ENCODE measurements at places on chromosomes 1 and 21.
A peak's percentile ranks its signal among the peaks of the same experiment; 100 is the strongest.

DNA sequence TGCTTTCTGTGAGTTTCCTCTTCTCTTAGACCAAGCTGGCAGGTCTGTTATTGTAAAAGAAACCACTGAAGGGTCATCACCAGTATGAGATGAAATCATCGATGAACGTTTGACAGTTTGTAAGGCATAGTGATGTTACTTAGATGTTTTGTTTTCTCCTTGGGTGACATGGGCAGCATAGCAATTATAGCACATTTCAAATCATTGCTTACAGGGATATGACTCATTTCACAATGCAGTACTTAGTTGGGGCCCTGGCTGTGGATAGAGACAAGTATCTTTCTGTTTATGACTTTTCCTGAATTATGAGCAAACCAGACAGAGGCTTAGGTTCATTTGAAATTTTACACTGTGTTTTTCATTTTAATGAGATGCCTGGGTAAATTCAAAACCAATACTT is 313.0 kb downstream of the RWDD3 start:
- DNase-seq: no peak

DNA sequence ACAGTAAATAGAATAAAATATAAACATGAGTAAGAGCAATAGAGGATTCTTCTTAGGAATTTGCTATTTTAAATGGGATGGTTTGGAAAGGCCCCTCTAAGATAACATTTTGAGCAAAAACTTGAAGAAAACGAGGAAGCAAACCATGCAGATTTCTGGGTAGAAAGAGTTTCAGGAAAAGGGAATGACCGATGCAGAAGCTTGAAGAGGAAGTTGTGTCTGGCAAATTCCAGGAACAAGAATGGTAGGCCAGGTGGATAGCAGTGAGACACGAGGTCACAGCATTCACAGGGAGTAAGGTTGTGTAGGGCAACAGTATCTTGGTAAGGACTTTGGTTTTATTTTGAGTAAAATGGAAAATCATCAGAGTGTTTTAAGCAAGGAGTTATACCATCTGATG is 108.9 kb downstream of the PEX14 start:
- DNase-seq: no peak

DNA sequence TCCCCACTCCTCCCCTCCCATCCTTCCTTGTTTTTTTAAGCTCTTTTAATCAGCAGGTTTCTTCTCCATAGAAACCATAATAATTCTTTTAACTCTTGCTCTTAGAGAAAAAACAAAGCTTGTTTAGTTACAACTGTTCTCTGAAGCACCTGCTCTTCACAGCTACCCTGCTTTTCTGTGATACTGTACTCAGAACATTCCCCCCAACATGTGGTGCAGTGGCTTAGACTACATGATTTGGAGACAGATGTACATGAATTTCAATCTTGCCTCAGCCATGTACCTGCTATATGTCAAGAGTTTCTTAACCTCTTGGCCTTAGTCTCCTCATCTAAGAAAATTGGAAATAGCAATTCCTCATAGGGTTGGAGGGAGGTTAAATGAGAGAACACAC is 33.5 kb downstream of the LAMC2 start:
- DNase-seq: no peak

GRCh38 chr1:4597020-4597419 is 57.4 kb upstream of the AJAP1 start:
- no peak for DNase-seq

GRCh38 chr1:173410133-173410793 is 66.9 kb upstream of the PRDX6 start:
- DNase-seq: no peak

- no peak for DNase-seq
Observed at GRCh38 chr1:79749607-79750006, 743.1 kb upstream of the ADGRL4 start.

GRCh38 chr1:39116860-39117728 is 87.4 kb upstream of the MACF1 start:
- DNase-seq: no peak

DNA sequence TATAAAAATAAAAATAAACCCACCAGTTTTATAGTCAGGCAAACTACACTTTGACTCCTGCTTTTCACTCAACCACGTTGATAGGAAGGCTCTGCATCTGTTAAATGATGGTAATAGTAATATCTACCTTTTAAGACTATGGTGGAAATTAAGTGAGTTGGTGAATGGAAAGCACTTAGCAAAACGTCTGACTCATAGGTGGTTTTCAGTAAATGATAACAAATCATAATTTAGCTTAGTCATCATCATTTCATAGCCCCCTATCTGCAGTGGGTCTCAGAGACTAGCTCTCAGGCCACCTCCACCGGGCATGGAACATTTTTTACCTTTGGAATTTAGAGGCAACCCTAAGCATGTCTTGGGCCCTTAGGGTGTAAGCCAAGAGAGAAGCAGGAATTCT is 160.0 kb downstream of the PDE4B start:
- no peak for DNase-seq

DNA sequence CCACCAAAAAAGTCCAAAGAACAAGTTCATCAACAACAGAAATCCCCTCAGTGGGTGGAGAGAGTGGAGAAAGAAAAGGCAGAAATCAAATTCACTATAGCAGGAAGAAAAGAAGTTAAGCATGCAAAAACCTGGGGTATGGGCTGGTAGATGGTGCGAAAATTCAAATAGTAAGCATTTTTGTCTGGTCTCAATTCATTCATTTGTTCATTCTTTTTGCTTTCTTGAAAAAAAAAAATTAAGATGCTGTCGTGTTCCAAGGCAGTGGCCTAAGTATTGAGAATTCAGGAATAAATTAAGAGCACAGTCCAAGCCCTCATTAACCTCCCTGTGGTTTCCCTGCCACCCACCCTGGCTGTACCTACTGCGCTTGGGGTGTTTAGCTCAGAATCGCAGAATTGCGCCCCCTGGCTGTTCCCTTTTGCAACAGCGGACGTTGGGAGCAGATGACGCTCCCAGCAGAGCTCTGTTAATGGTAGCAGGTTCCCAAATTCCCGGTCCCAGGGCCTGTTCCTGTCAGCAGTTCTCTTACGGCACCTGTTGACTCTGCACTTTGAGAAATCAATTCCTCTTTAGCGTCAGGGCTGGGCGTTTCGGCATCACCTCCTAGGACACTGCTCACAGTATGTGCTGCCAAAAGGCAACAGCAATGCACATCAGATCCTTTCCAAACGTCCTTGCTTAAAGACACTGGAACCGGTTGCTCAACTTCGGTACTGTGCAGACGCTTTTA is 34.0 kb upstream of the SSX2IP start:
- peak; percentile 20 for DNase-seq

DNA sequence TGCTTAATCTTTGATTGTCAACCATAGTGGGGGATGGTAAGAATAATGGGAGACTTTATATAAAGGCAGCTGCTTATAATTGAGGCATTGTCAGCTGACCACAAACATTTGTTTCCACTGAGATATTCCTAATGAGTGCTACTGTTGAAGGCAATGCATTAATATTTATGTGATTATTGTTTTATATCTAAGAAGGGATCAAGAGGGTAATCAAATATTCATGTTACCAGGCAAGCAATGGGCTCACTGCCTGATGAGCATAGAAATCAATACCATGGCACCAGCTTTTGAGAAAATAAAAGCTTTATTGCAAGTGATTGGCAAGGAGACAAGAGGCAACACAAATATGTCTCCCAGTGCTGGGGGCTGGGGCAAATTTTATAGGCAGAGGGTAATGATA is 706.7 kb upstream of the ADAMTS5 start:
- no peak for DNase-seq

GRCh38 chr1:186849826-186850225 is 21.1 kb downstream of the PLA2G4A start:
- no peak for DNase-seq

DNA sequence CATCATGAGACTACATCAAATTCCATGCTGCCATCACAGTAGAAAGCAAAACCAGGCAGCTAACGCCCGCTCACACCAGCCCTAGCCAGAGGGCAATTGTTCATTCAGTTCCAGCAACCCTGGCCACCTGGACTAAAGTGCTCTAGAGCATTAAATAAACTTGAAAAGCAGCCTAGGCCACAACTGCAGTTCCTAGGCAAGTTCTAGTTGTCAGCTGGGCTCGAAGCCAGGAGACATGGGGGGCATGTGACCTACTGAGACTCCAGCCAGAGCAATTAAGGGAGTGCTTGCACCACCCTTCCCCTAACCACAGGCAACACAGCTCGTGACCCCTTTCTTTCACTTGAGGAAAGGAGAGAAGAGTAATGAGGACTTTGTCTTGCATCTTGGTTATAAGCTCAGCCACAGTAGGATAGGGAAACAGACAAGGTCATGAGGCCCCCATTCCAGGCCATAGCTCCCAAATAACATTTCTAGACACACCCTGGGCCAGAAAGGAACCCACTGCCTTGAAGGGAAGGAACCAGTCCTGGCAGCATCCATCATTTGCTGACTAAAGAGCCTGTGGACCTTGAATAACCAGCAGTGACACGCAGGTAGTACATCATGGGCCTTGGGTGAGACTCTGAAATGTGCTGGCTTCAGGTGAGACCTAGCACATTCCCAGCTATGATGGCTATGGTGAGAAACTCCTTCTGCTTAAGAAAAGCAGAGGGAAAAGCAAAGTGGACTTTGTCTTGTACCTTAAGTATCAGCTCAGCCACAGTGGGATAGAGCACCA is 77.0 kb downstream of the ZZZ3 start:
- DNase-seq: no peak

DNA sequence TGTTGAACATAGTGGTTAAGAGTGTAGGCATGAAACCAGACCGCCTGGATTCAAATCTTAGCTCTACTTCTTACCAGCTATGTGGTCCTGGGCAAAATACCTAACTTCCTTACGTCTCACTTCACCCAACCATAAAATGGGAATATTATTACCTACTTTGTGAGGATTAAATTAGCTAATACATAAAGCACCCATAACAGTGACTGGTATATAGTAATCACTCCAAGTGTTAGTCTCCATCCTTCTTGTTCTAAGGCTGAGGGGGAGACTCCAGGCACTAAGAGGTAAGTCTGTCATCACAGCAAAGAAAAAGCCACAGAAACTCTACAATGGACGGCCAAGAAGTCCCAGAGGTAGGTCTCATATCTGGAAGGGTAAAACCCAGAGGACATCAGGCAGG is 2.8 kb downstream of the SMG5 start:
- DNase-seq: no peak

GRCh38 chr1:101193733-101194169 is 43.1 kb upstream of the S1PR1 start:
- DNase-seq: no peak

DNA sequence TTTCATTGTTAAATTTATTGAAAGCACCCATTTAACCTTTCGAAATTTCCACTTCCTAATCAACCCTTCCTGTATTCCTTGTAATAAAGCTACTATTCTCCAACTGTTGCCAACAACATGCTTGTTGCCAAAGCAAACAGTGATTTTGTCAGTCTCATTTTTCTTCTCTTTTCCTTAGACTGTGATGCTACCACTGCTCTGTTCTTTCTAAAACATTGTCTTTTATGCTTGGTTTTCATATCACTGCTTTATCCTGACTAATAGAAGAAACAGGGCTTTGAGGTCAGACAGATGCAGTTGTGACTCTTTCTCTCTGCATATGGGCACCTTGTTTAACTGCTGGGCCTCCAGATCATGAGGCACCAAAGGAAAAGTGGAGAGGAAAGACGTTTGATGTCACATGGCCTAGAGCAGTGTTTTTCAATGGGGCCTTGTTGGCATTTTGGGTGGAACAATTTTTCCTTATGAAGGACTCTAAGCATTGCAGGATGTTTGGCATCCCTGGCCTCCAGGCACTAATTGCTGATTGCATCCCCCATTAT is 56.1 kb downstream of the HMCN1 start:
- DNase-seq: no peak

GRCh38 chr1:243315455-243315854 is 59.6 kb downstream of the SDCCAG8 start:
- DNase-seq: no peak

DNA sequence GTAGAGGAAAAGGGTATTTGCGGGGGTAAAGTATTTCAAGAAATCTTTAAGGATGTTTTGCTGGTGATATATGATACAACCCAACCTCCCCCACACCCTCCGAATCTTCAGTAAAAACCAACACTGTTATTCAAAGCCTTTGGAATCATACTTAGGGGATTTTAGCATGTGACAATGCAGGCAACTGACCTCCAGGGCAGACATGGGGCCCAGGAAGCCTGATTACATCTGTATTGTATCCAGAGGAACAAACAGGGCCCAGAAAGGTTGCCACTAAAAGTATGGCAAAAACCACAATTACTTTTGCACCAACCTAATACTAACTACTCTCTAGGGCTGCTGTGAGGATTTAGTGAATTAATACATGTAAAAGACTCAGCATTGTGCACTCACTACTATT is 43.9 kb upstream of the CNN3 start:
- no peak for DNase-seq

DNA sequence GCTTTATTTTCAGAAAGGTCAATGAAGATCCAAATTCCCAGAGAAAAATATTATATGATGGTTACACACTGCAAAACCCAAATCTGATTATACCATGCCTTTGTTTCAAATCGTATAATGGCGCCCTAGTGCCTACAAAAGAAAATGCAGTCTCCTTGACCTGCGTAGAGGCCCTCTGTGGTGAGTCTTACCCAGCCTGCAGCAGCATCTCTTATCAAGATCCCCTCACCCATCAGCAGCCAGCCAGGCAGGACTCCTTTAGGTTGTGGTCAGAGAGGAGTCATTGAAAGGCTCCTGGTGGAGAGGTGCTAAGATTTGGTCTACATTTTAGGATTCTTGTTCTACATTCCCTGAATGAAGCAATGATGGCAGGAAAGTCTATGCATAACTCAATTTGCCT is 23.7 kb upstream of the DAB1 start:
- DNase-seq: no peak

DNA sequence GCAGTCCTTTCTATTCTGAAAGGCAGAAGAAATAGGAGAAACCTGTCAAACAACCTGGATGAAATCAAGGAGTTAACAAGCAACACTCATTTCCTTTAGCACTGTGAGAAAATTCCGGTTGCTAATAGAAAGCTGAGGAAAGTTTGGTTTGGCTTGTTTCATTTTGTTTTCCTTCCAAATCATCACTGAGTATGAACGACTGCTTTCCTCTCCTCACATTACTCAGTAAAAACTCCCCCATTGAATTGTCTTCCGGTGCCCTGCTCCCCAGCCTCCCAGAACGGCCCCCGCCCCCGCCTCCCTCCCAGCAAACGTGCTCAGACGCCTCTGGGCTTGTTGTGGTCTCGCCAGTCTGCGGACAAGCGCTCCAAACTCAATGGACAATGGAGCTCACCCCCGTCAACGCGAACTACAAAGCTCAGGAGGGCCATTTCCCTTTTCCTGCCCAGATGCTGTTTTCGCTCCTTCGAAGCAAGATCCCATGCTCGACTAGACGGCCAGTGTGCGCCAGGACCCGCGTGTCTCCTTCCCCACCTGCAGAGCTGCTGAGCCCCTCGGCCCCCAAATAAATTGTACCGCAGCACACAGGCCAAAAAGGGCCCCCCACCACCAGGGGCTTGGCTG is 747 bp downstream of the STX6 start:
- DNase-seq: peak; percentile 39

DNA sequence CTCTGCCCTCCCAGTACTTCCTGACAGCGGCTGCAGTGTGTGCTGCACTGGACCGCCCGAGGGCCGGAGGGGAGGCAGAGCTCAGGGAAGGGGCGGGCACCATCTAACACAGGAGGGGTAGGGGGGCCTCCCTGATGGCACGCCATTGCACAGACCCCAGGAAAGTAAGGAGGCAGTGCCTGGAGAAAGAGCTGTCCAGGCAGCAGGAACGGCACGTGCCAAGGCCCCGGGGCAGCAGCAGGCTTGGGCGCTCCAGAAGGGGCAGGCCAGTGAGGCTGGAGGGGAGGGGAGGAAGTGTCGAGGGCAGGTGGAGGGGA is 110.7 kb downstream of the CRYAA start:
- DNase-seq: no peak

- DNase-seq: peak; percentile 7
Observed at GRCh38 chr1:30191154-30191702, 532.2 kb downstream of the MATN1 start.

All from stimulated activated CD4-positive, alpha-beta T cell treated with anti-CD3 and anti-CD28 coated beads, Interleukin-15, amount 100 ng/mL, for 48 hours (primary cell).